ENCODE measurements at places on chromosomes 6 and 20.

- DNase-seq: no peak
- no peak overlapping the region for H3K27ac ChIP-seq
- no peaks in the 10 kb centered on the region for H3K36me3 ChIP-seq
- no peak overlapping the region for H3K4me3 ChIP-seq
- no peaks in the 10 kb centered on the region for H3K4me1 ChIP-seq
Observed at GRCh38 chr6:39378960-39379425, 56.5 kb upstream of the KCNK16 start.

- H3K4me3 ChIP-seq: no peak overlapping the region
- no peaks in the 10 kb centered on the region for H3K36me3 ChIP-seq
- no peaks in the 10 kb centered on the region for H3K4me1 ChIP-seq
- no peak for DNase-seq
Observed at GRCh38 chr6:50791900-50792508, 26.7 kb upstream of the TFAP2B start.

- H3K27me3 ChIP-seq: no peaks in the 10 kb centered on the region
- no peak for DNase-seq
- H3K36me3 ChIP-seq: no peaks in the 10 kb centered on the region
- H3K4me1 ChIP-seq: no peaks in the 10 kb centered on the region
- no peak overlapping the region for H3K4me3 ChIP-seq
Observed at GRCh38 chr6:165920896-165921671, 246.6 kb downstream of the TBXT start.

- H3K4me3 ChIP-seq: no peak overlapping the region
- no peak for DNase-seq
- H3K27me3 ChIP-seq: no peaks in the 10 kb centered on the region
- no peak overlapping the region for H3K27ac ChIP-seq
- H3K4me1 ChIP-seq: peaks cover 26% of the 10 kb centered on the region
- peaks cover 65% of the 10 kb centered on the region for H3K36me3 ChIP-seq
Observed at GRCh38 chr6:57324538-57324937, 7.1 kb downstream of the PRIM2 start.

GRCh38 chr6:137878029-137878428, 11.0 kb downstream of the TNFAIP3 start:
- peaks cover 80% of the 10 kb centered on the region for H3K36me3 ChIP-seq
- H3K27ac ChIP-seq: peak overlapping the region; percentile 82
- no peak for DNase-seq

- H3K36me3 ChIP-seq: no peaks in the 10 kb centered on the region
- no peak for DNase-seq
- H3K4me1 ChIP-seq: peaks cover 7% of the 10 kb centered on the region
- peak overlapping the region; percentile 62 for H3K4me3 ChIP-seq
- H3K27ac ChIP-seq: no peak overlapping the region
Observed at GRCh38 chr6:99822741-99823512, 171.1 kb downstream of the MCHR2 start.

DNA sequence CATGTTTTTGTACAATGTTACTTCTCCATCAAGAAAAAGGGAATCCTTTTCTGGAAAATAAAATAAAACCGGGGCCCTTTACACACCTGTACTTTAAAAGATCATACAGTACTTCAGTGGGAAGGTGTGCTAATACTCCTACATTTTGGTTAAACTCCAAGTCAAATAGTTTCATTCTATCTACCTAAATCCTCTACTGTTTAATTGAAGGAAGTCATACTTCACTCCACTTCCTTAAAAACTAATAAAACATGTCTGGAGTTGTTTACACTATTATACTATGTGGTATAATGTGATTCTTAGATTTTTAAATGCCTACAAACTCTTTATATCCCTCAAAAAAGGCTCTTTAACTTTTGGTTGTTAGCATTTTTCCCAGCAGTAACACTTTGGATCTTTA, 18.6 kb upstream of the HBS1L start:
- no peaks in the 10 kb centered on the region for H3K36me3 ChIP-seq
- H3K4me1 ChIP-seq: peaks cover 23% of the 10 kb centered on the region
- H3K27ac ChIP-seq: no peak overlapping the region
- no peaks in the 10 kb centered on the region for H3K27me3 ChIP-seq

GRCh38 chr6:36805096-36805797, 34.0 kb downstream of the CPNE5 start:
- no peaks in the 10 kb centered on the region for H3K36me3 ChIP-seq
- H3K27ac ChIP-seq: no peak overlapping the region
- H3K4me1 ChIP-seq: no peaks in the 10 kb centered on the region
- H3K4me3 ChIP-seq: no peak overlapping the region

GRCh38 chr6:117381749-117382148, 44.0 kb downstream of the ROS1 start:
- DNase-seq: no peak
- H3K4me3 ChIP-seq: no peak overlapping the region
- H3K27ac ChIP-seq: no peak overlapping the region

GRCh38 chr6:6858533-6858982, 249.2 kb upstream of the RREB1 start:
- H3K4me1 ChIP-seq: peaks cover 42% of the 10 kb centered on the region
- DNase-seq: no peak
- no peak overlapping the region for H3K27ac ChIP-seq
- peaks cover 1% of the 10 kb centered on the region for H3K36me3 ChIP-seq
- H3K4me3 ChIP-seq: no peak overlapping the region

- no peaks in the 10 kb centered on the region for H3K36me3 ChIP-seq
- no peak overlapping the region for H3K27ac ChIP-seq
- DNase-seq: no peak
- no peaks in the 10 kb centered on the region for H3K4me1 ChIP-seq
- no peaks in the 10 kb centered on the region for H3K27me3 ChIP-seq
Observed at GRCh38 chr6:146295695-146296094, 247.9 kb upstream of the RAB32 start.

GRCh38 chr6:165769884-165770283, 106.8 kb upstream of the PDE10A start:
- no peak for DNase-seq
- no peaks in the 10 kb centered on the region for H3K4me1 ChIP-seq
- no peak overlapping the region for H3K4me3 ChIP-seq
- H3K36me3 ChIP-seq: no peaks in the 10 kb centered on the region
- no peak overlapping the region for H3K27ac ChIP-seq

- peaks cover 31% of the 10 kb centered on the region for H3K36me3 ChIP-seq
- peaks cover 19% of the 10 kb centered on the region for H3K4me1 ChIP-seq
- no peak overlapping the region for H3K27ac ChIP-seq
- no peak overlapping the region for H3K4me3 ChIP-seq
- peak; percentile 42 for DNase-seq
- H3K27me3 ChIP-seq: no peaks in the 10 kb centered on the region
Observed at GRCh38 chr20:49846206-49846807, 33.7 kb downstream of the SLC9A8 start.

Data from activated T-helper 1 cell treated with anti-CD3 and anti-CD28 coated beads, Interleukin-12 subunit alpha, Interleukin-12 subunit beta, Interleukin-2, Interleukin-4 antibody, amounts not matched to agents 30 ng/mL and 10 ng/mL and 1 ng/mL, durations not matched to agents 14 hours and 24 hours and 36 hours (primary cell).